ENCODE measurements at places on chromosomes 2 and 18. TPM values are rescaled to one million over a fixed set of nuclear protein-coding genes. Genes with fewer than 3 reads are reported as not detected.

UGT1A3 gene
- 67.1 TPM for total RNA-seq

DNA sequence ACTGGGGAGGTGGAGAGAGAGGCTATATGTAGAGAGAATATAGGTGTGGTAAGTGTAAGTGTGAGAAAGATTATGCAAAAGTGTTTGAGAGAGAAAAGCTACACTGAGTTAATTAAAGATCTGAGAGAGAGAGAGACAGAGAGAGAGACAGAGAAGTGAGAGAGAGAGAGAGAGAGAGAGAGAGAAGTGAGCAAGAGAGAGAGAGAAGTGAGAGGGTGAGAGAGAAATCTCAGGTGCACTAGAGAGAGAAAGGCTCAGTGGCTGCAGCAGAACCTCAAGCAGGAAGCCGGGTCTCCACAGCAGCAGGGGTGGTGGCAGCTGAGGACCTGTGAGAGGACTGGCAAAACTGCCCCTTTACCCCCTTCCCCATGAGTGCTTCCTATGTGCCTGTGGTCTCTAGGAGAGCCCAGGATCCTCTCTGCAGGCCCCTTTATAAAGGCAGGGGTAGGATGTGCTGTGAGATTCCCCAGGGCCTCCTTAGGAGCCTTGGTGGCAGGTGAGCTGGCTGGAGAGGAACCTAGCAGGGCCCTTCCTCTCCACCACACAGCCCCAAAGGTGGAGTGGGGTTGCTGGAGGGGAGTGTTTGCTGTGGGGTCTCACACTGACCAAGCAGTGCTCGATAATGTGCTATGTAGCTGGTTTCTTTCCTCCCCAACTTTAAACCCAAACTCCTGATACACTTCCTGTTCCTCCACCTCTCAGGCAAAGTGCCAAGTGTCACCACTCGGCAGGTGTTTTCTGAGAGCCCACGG lies 52.6 kb downstream of the SLC4A5 start:
- DNase-seq = no peak

DNA sequence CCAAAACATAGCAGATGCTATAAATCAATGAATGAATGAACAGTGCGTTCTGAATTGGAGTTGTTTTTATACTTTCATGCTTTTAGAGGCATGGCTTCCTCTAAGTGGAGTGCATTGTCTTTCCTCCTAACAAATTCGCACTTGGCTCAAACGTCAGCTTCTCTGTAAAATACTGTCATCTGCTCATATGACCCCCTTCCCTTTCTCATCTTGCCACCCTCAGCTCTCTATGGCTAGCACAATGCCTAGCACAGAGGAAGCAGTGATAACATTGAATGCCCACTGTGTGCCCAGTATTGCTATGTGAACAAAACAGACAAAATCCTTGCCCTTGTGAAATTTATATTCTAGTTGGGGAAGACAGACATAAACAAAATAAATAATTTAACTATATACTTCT lies 258.8 kb downstream of the MREG start:
- no peak for DNase-seq

DNA sequence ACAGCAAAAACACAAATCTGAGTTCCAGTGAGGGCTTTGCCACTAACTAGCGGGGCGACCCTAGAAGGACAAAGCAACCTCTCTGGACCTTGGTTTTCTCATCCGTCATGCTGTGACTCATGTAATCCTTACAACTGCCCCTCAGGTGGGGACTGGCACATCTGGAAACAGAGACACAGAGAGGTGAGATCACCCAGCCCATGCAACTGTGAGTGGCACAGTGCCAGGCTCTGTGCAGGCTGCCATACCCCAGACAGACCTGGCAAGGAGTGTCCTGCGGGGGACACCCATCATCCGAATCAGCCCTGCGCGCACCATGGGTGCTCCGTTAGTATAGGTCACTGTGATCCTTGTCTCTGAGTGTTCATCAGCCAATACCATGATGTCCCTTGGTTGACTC lies 198.3 kb downstream of the SMAD7 start:
- no peak for DNase-seq

GRCh38 chr2:85755122-85756027 lies 1.6 kb downstream of the ATOH8 start:
- DNase-seq = no peak

NT5C1B gene
- not detected for total RNA-seq

GRCh38 chr18:21303895-21304294 lies 61.9 kb downstream of the GREB1L start:
- DNase-seq = peak; percentile 42

DNA sequence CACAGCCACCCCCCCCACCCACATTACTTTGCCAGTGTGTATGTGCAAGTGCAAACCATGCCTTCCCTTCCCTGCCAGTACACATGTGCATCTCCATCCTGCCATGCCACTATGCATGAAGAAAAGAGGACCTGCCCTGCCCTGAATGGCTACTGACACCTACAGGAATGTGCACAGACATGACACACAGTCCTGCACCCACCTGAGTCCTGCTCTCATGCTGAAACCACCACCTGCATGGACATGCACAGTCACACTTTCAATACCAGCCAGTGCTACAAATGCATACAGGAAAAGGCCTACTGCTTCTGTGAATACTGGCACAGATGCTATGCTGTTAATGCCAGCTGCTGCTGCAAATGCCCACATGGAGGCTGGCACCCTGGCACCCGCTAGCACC lies 334.4 kb upstream of the DLGAP1 start:
- DNase-seq = no peak

DNA sequence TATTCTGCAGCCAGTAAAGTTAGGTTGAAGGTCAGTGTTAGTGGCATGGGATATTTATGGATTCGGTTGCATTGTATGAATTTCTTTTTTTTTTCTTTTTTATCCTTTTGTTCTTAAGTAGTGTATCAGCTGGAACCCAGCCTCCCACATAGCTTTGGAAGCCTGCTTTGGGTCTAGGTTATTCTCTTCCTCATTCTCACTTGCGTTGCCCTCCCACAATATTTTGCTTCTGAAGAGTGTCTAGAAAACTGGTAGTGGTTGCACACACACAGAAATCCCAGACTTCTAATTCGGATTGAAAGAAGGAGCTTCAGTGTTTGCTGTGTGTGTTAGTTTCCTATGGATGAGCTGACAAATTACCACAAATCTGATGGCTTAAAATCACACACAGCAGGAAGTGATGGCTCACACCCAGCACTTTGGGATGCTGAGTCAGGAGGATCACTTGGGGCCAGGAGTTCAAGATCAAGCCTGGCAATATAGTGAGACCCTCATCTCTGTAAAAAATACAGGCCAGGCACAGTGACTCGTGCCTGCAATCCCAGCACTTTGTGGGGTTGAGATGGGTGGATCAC lies 104.8 kb downstream of the ARL4C start:
- no peak for DNase-seq

GRCh38 chr2:240512109-240512485 lies 45.7 kb downstream of the ANKMY1 start:
- DNase-seq = no peak

LRP2 gene
- not detected for total RNA-seq

DQX1 gene
- 1.3 TPM for total RNA-seq

DNA sequence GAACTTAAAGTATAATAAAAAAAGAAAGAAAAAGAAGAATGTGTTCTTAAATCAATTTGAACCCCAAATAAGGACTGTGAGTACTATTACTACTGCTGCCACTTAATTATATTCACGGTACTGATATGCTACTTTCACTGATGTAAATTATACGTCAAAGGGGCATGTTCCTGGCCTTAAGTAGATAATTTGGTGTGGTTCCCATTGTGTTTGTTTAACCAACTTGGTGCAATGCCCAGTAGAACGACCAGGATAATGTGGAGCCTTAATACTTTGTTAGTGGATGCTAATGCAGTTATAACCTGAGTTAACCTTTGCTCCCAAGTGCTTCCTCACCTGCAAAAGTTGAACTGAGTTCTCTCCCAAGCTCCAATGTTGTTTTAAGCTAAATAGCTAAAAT lies 142.0 kb downstream of the NR4A2 start:
- DNase-seq = no peak

GRCh38 chr2:161344692-161345091 lies 36.5 kb downstream of the PSMD14 start:
- no peak for DNase-seq

USP14 gene
- 83.8 TPM for total RNA-seq

DNA sequence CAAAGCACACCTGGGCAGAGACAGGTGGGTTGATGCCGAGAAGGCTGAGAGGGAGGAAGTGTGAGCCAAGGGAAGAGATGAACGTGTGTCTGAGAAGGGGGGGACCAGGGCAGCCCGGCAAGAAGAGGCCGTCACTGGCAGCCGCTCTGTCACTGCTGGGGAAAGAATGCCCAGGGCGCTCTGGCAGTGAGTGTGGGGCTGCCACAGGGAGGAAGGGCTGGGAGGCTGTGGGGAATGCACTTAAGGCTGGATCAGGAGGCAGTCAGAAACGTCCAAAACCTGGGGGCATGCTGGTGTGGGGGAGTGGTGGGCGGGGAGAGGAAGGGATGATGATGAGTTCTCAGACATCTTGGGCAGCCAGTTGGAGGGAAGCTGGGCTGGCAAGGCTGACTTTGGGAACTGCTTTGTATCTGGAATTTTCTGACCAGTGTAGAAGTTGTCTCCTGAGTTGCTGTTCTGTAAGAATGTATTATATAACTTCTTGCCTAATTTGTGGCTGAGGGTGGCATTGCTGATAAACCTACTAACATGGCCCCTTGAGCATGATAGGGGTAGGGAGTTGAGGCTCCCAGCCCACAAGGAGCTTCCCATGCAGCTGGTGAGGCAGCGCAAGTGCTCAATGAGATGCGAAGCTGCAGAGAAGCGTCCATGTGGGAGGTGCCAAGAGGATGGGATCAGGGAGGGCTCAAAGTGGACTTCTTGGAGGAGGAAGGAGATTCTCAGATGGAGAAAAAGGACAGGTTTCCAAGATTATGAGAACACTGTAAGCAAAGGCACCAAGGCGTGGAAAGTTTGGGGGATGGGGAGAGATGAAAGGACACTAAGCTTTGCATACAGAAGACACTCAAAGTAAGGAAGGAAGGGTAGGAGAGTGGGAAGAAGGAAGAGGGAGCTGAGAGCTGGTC lies 185.1 kb upstream of the HAAO start:
- DNase-seq = no peak

SUCLG1 gene
- 59.5 TPM for total RNA-seq

- no peak for DNase-seq
Observed at GRCh38 chr2:190507135-190507534, 27.4 kb downstream of the NEMP2 start.

DNA sequence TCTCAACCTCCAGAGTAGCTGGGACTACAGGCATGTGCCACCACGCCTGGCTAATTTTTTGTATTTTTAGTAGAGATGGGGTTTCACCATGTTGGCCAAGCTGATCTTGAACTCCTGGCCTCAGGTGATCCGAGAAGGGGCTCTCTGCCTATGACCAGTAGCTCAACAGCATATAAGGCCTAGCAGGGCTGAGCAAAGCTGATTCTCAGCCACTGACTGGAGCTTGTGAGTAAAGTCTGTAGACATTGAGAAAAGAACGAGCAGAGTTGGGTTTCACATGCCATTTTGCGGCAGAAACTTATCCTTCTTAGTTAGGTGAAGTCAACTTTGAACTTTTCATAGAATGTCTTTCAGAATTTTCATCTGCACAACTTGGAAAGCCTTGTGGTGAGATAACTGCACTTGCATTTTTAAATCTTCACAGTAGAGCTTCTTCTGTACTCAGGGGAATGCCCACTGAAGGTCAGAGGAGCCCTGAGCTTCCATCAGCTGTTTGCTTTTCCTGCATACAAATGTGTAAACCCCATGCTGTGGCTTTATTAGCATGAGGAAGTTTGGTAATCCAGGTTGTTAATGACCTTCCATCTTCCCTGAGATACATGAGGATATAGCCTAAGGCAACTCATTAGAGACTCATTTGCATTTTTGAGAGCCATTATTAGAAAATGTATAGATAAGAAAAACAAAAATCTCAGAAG lies 602.4 kb downstream of the METTL4 start:
- no peak for DNase-seq

GRCh38 chr2:317501-318424 lies 29.9 kb upstream of the ALKAL2 start:
- DNase-seq = no peak

GRCh38 chr2:24077535-24077877 lies 1.4 kb upstream of the SF3B6 start:
- no peak for DNase-seq

- no peak for DNase-seq
Observed at GRCh38 chr2:178886006-178886405, 78.8 kb upstream of the TTN start.

CPO gene
- not detected for total RNA-seq

- DNase-seq = no peak
Observed at GRCh38 chr2:238964544-238965067, 116.7 kb downstream of the TWIST2 start.

YES1 gene
- 111 TPM for total RNA-seq

GRCh38 chr2:71210292-71210691 lies 16.6 kb downstream of the PAIP2B start:
- no peak for DNase-seq

GRCh38 chr2:181680937-181681811 lies 857 bp upstream of the NEUROD1 start:
- no peak for DNase-seq

DNA sequence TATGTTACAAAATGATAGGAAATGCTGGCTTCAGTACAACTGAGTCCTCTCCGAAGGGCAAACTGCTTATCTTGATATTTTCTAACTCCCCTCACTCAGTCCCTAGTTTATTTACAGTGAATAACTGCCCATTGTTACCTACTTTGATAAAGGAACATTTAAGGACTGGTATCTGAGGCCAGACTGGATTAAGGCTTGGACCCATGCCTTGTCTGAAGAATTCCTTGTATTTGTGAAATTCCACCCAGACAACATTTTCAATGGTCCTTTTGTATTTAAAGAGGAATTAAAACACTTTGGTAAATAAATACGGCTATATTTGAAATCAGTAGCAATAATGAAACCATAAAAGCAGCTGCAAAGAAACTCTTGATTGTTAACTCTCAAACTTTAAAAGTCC lies 58.3 kb downstream of the PELI1 start:
- DNase-seq = no peak

ATP5MC3 gene
- total RNA-seq = 528 TPM

DNA sequence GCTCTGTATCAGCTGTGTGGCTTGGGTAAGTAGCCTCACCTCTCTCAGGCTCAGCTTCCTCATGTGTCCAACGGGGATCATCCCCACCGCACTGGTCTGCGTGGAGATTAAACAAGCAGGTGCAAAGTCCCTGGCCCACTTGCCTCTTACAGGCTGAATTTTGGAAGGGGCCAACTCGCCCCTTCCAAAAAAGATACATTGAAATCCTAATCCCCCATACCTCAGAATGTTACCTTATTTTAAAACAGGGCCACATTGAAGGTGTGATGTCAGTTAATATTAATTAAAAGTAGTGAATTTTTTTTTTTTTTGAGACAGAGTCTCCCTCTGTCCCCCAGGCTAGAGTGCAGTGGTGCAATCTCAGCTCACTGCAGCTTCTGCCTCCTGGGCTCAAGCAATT lies 34.8 kb downstream of the TBC1D8 start:
- no peak for DNase-seq
